ENCODE measurements at places on chromosomes 5 and 9. TPM values are rescaled to one million over a fixed set of nuclear protein-coding genes. Genes with fewer than 3 reads are reported as not detected.

Gene FCN1
- not detected for total RNA-seq

Gene HOMER1
- total RNA-seq, result 14.3 TPM

Gene NR2F1-AS1
- 20.0 TPM for total RNA-seq

- DNase-seq, result no peak
These were observed 397.1 kb downstream of the DMAC1 start for GRCh38 chr9:7402334-7403027.

- no peak for DNase-seq
These were observed 599.9 kb downstream of the CSNK1G3 start for GRCh38 chr5:124111886-124112285.

GRCh38 chr5:144778561-144778960 is 607.9 kb downstream of the KCTD16 start:
- DNase-seq, result no peak

- no peak for DNase-seq
These were observed 893.2 kb downstream of the DTWD2 start for GRCh38 chr5:118095115-118095514.

DNA sequence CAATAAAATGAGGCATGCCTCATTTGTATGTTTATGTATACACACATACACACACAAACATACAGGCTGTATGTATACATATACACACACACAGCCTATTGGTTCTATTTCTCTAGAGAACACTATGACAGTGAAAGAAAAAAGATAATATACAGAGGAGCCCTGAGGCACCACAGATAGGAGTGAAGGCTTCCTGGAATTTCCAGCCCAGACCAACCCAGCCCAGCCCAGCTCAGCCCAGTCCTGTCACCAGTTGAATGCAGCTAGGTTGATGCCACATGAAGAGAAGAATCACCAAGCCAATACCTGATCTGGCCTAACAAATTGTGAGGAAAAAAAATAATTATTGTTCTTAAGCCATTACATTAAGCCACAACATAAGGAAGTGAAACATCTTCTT is 126.9 kb upstream of the PDE4D start:
- DNase-seq, result no peak

All from chondrocyte (in vitro differentiated cells).